Stimulated activated CD4-positive, alpha-beta T cell treated with anti-CD3 and anti-CD28 coated beads, Interleukin-15, amount 100 ng/mL, for 1 hour (primary cell): ENCODE measurements at places on chromosomes 2 and 18.

GRCh38 chr2:68287580-68288441 lies 31.9 kb downstream of the CNRIP1 start:
- DNase-seq, result no peak

DNA sequence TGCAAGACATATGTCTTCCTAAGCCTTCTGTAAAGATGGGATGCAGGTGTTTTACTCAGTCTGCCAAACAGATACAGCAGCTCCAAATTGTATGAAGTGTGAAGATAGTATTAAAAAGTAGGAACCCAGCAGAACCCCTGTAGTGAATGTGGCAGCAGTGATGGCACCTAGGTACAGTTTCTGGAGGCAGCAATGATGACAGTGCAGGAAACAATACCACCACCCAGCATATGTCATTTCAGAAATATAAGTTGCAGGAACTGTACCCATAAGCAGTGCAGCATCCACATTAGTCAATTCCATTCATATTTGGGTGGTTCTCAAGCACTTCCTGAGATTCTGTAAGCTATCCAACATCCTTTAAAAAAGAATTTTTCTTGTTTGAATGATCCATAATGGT lies 46.7 kb upstream of the ATP5MC3 start:
- DNase-seq, result no peak

DNA sequence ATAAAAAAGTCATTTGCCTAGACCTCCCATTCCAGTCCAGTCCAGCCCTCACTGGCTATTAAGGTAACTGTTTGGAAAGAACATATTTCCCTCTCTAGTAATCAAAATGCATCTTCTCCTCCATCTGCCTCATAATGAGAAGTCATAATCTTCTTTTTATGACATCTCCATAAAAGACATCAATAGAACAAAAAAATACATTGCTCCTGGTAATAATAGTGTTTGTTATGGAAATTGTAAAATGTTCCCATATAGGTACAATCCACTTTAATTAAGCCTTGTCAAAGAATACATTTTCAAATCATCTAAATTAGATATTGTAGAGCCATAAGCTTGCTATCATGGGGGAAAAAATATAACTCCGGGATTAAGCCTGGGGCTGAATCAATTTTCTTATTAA lies 461.6 kb downstream of the LRATD1 start:
- no peak for DNase-seq

DNA sequence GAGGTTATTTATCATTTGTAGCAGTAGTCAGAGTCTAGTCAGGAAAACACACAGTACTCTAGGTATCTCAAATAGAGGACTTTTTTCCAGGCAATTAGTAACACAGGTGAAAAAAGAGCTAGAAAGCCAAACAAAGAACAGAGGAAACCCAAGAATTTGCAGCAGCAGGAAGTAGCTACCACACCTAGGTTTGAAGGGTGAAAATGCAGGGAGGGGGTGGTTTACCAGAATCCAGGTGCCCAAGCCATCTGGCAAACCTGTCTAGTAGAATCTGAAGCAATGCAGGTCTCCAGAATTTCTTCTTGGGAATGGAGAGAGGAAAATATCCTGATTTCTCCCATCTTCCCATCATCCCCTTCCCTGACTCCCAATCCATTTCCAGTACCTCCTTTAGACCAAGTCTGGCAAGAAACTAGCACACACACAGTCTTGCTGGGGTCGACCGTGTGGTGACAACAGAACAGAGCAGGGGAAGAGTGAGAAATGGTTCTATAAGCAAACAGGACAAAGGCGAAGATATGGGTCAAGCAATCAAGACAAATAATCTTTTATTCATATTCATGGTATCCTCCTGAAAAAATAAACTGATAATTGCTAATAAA lies 231.9 kb upstream of the MMADHC start:
- no peak for DNase-seq

DNA sequence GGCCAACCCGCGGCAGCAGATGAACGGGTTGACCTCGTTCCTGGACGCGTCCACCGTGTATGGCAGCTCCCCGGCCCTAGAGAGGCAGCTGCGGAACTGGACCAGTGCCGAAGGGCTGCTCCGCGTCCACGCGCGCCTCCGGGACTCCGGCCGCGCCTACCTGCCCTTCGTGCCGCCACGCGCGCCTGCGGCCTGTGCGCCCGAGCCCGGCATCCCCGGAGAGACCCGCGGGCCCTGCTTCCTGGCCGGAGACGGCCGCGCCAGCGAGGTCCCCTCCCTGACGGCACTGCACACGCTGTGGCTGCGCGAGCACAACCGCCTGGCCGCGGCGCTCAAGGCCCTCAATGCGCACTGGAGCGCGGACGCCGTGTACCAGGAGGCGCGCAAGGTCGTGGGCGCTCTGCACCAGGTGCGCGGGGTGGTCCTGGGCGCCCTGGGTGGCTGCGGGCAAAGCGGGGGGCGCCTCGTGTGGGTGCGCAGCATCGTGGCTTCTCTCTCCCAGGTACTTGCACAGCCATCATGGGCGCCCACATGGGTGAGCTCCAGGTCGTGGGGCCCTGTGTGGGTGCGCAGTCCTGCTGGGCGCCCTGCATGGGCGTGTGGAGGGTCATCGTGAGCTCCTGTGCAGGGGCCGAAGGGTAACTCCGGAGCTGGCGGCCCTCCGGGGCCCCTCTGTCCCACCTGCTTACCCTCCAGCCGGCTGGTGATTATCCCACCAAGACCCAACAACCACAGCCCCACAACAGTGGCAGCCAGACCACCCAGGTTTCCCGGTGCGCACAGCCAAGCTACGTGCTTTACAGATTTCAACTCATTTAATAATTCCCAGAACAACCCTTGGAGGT lies 64.2 kb downstream of the TPO start:
- DNase-seq, result no peak

DNA sequence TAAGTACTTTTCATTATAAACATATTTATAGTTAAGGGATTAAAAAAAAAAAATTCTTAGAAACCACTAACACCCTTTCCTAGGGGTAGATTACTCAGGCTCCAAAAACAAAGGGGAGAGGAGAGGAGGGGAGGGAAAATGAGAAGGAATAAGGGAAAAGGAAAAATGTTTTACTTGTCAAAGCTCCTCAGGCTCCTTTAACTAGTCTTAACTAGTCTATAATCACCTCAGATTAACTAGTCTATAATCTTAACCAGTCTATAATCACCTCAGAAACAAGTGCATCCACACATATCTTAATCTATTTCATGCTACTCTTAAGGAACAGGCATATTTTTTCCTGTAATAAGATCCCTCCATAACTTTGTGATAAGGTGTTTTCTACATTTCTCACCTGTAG lies 76.4 kb downstream of the KANSL1L start:
- no peak for DNase-seq

DNA sequence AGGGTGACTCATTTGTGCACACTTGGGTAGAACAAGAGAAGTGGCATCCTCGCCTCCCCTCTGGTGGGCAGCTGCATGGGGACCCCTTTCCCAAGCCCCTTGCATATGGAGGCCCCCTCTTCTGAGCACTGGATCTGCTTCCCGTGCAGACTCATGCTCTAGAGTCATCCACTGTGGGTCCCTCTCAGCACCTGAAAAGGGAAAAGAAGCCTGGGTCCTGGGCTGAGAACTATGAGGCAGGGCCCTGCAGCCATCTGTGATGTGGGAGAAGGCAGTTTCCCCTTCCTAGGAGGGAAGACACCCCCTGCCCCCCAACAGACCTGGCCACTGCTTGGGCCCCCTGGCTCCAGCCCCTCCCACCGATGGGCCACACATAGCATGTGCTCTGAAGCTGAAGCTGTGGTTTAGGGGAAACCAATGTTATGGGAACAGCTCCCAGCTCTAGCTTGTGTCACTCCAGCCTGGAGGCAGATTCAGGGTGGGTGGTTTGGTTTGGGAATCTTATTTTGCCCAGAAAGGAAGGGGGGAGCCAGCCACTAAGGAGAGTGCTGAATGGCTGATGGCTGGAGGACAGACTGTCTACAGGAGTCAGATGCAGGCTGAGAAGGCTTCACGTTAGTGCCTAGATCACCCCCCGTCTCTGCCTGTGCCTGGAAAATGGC lies 172.8 kb downstream of the GLI2 start:
- no peak for DNase-seq

- no peak for DNase-seq
Observed at GRCh38 chr2:115183144-115183543, 740.7 kb downstream of the DPP10 start.

DNA sequence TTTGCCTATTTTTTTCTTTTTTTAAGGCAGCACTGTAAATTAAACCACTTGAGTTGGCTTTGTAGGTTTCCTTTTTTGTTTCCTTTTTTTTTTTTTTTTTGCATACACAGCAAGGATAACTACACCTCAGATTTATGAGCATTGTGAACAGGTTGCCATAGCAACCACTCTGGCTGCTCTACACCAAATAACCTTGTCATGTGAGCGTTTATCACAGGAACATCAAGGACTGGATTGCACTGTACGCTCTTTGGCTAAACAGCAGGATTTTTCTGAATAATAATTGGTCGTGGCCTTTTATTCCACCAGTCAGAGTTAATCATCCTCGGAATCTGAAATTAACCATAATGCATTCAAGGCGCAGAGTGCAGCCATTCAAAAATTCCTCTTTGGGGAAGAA lies 199.1 kb upstream of the SLC14A2 start:
- DNase-seq, result no peak

GRCh38 chr18:12027046-12027445 lies 45.7 kb downstream of the IMPA2 start:
- DNase-seq, result no peak

DNA sequence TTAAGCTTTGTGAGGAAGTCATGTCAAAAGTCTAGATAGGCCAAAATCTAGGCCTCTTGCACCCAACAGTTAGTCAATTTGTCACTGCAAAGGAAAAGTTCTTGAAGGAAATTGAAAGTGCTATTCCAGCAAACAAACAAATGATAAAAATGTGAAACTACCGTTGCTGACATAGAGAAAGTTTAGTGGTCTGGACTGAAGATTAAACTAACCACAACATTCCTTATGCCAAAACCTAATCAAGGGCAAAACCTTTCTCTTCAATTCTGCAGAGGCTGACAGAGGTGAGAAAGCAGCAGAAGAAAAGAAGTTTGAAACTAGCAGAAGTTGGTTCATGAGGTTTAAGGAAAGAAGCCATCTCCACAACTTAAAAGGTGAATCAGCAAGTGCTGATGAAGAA lies 44.0 kb upstream of the LRRTM4 start:
- DNase-seq, result no peak

- no peak for DNase-seq
Observed at GRCh38 chr2:239387811-239388210, 13.0 kb downstream of the HDAC4 start.

DNA sequence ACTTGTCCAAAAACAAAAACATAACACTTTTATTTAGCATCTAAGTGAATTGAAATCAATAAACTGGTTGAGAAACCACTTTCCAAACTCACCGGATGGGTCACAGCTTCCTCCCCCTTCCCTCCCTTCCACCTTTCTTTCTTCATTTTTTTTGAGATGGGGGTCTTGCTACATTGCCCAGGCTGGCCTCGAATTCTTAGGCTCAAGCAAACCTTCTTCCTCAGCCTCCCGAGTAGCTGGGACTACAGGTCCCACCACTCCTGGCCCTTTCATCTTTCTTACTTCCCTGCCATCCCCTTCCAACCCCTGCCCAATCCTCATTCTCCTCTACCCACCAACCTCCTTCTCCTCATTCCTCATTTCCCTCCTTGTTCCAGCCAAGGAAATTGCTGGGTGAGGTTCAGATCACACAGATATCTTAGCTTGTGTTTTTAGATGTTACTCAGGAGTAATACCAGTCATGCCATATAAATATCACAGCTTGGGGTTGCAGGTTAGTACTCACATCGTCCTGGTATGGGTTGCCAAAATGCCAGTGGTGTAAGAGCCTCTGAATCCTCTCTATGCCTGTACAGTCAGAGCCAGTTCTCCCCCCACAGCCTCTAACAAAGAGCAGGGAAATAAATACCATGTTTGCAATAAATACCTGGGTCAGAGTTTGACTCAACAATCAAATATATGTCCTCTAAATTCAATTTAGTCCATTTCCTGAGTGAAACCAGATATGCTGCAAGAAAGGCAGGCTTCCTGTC lies 132.7 kb upstream of the NDUFV2 start:
- DNase-seq, result no peak
